ENCODE measurements at places on chromosomes 16 and 17.
A peak's percentile ranks its signal among the peaks of the same experiment; 100 is the strongest.

DNA sequence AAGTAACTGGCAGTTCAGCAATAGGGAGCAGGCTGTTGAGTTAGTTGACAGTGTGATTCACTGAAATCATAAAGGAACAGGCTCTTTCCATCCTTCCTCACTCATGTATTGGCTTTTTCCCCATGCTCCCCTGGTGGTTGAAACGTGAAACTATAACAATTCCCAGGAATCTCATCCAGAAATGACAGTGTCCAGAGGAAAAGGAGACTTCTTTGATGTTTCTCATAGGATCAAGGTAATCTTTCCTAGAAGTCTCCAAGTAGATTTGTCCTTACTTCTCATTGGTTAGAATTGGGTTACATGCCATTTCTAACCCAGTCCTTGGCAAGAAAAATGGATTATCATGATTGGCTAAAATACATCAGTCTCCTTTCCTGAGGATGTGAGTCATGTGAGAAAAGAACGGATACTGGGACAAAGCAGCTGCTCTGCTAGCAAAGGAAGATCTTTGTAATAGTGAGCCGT is 14.4 kb downstream of the TTC19 start:
- peak; percentile 1 for DNase-seq

- no peak for DNase-seq
Measured at GRCh38 chr17:2111691-2112090, 56.8 kb downstream of the HIC1 start.

DNA sequence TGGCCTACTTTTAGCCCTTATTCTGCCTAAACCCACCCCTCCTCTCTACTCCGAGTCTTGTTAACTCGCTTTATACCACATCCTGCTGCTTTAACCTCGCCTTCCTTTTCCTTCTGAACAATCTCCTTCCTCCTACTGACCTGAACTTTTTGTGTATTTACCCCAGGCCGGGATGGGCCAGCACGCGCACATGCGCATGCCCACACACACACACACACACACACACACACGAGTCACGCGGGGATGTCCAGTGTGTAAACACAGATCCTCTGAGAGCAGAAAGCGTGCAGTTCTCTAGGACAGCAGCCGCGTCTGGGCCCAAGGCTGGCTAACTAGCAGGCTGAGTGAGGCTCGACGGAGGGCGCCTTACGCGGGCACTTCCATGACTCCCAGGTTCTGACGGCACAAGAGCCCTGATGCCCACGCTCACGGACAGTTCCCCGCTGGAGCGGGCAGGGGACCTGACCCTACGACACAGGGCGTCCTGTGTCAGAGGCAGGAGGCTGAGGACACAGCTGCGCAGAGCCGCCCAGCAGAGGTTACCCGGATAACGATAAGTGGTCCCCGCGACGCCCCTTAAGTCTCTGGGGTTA is 610 bp downstream of the PIK3R5 start:
- DNase-seq = no peak

GRCh38 chr16:71767060-71767900 is 41.4 kb downstream of the AP1G1 start:
- no peak for DNase-seq

DNA sequence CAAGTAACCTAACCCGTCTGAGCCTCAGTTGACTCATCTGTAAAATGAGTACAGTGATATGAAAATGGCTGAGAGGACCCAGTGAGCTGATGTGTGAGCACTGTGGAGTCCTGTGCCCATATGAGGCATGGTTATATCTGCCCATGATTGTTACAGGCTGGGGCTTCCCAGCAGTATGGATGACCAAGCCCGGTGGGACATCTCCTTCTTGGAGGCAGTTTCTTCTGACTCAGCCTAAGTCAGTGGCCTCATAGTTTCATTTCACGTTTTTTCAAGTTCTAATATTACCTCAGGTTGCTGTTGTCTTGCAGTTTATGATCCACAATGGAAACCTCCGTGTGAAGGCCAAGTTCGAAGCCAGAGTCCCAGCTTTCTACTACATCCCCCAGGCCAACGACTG is 4.8 kb downstream of the ADAP2 start:
- no peak for DNase-seq

- DNase-seq = no peak
Measured at GRCh38 chr17:2266045-2266864, 37.3 kb downstream of the SMG6 start.

DNA sequence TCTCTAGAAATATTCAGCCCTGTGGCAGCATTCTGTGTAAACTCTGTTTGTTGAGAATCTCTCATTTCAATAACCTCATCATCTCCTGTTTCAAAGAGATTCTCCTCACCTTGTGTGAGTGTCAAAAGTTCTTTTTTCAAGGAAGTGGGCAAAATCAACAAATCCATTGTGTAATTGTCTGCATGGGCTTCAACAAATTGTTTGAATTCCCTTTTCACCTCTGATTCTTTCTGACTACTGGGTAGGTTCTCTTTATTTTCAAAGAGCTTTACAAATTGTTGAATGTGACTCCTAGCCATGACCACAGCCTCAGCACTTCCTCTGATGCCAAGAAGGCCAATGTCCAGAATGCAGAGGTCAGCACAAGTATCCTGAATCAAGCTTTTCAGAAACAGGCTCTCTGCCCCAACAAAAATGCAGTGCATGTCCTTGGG is 48.0 kb downstream of the N4BP1 start:
- DNase-seq = no peak

DNA sequence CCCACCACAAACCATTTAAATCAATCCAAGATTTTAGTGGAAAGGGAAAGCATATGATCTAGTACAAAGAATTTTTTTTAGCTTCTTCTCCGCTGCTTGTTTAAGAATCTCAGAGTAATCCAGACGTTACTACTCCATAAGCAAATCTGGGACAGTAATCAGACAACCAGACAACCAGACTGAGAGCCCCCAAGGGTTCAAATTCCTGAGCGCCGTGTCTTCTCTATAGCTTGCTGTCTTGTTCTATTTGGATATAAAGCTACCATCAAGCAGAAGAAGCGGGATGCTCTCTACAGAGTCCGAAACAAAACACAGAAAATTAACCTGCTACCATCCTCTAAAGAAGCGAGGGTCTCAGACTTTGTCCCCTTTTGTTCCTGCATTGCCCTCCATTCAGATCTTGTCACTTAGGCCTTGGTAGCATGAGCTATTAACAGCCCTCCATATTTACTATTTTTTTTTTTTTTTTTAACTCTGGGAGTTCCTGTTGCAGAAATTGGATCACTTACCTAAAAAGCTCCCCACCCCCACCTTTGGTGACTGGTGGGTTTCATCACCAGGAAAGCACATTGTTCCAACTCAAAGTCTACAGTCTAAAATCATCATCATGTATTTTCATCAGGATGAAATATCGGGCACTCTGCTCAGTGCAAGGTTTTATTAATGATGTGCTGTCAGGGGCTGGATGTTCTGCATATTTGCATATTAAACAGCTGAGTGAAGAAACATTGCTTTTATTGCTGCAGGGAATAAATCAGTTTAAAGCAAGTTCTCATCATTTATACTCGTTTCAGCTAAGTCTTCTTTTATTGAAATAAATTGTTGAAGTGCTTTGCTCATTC is 576.7 kb downstream of the WWOX start:
- DNase-seq = no peak

DNA sequence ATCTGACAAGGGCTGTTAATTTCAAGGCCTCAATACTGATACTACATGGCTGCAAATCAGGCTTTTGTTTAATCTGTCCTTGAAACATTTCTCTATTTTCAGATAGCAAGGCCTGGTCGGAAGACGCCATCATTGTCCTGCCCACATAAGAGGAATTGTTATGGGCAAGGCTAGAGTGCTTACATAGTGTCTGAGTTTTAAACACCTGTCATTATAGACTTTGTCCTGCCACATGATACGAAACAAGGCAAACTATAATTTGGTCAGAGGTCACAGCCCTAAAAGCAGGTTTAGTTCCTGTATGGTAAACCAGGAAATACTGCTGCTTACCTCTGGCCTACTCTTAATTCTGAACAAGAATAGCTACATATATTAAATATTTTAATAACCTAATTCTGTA is 104.4 kb downstream of the SSH2 start:
- no peak for DNase-seq

DNA sequence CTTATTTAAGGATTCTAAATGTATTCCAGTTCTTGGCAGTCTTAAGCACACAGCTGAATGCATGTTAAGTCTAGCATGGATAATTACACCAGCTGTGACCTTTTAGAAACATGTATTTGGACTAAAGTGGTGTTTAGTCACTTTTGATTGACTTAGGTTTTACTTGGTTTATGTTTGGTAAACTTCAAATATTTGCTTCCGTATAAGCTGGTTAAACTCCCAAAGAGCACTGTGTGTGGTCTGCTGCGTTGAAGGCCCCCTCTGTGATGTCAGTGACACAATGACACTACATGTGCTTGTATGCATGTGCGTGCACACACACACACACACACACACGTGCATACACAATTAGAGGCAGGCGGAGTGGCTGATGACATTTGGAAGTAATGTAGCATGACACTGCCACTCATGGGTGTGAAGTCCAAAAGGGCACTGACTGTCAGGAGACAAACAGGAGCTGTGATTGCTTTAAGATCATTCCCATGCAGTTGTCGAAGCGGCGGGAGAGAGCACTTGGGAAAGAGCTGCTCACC is 156.1 kb upstream of the CDH13 start:
- DNase-seq = no peak
